A172 (cell line): ENCODE measurements at places on chromosomes 1 and 21. TPM values are rescaled to one million over a fixed set of nuclear protein-coding genes. Genes with fewer than 3 reads are reported as not detected.

The KCNH1 gene
- total RNA-seq: 5.3 and 6.9 TPM in 2 replicates

The NCAM2 gene
- 1.4 and 4.8 TPM in 2 replicates for total RNA-seq

The CD5L gene
- not detected in 2 replicates for total RNA-seq

The LCE1B gene
- total RNA-seq: not detected in 2 replicates

The DYNLT4 gene
- 6.3 TPM in 1 of 2 replicates, not detected in the other for total RNA-seq

The S100A8 gene
- not detected in 2 replicates for total RNA-seq

The CA6 gene
- not detected in 2 replicates for total RNA-seq

The VSIG8 gene
- not detected in 2 replicates for total RNA-seq

The C1orf50 gene
- total RNA-seq: 3.1 and 6.1 TPM in 2 replicates

The CCDC185 gene
- total RNA-seq: not detected in 2 replicates

DNA sequence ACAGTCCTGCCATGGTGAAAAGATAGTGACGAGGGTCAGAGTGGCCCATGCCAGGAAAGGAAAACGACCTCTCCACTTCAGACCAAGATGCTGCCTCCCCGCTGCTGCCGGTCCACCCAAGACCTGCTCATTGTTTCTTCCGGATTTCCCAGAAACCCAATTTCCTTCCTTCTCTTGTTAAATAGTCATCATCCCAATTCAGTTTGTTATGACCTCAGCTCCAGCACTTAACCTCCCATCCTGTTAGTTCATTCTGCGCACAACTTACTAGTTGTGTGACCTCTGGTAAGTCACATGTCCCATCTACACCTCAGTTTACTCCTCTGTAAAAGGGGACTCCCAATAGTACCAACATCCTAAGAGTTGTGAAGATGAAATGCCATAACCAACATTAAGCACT is 29.9 kb upstream of the PPP1R15B start:
- DNase-seq: no peak

GRCh38 chr1:7248549-7249199 is 463.4 kb downstream of the CAMTA1 start:
- no peak for DNase-seq

GRCh38 chr1:106780806-106781569 is 275.5 kb upstream of the PRMT6 start:
- no peak for DNase-seq

GRCh38 chr1:67570486-67571143 is 114.4 kb upstream of the GADD45A start:
- DNase-seq: peak; percentile 98

DNA sequence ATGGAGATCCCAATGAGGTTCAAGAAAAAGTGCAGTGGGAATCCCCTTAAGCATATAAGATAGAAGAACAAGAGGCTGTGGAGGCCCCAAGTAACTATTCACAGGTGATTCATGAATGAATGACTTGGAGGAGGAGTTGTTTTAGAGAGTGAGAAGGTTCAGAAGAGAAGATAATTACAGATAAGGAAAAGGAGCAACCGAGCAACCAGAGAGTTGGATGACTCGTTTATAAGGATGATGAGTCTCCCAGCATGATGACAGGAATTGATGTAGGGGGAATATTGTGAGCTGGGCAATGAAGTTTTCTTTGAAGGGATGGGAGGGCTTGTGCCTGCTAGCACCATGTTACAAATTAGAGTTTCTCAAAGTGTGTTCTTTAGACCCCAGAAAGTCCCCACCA is 9.8 kb downstream of the C8A start:
- DNase-seq: no peak

DNA sequence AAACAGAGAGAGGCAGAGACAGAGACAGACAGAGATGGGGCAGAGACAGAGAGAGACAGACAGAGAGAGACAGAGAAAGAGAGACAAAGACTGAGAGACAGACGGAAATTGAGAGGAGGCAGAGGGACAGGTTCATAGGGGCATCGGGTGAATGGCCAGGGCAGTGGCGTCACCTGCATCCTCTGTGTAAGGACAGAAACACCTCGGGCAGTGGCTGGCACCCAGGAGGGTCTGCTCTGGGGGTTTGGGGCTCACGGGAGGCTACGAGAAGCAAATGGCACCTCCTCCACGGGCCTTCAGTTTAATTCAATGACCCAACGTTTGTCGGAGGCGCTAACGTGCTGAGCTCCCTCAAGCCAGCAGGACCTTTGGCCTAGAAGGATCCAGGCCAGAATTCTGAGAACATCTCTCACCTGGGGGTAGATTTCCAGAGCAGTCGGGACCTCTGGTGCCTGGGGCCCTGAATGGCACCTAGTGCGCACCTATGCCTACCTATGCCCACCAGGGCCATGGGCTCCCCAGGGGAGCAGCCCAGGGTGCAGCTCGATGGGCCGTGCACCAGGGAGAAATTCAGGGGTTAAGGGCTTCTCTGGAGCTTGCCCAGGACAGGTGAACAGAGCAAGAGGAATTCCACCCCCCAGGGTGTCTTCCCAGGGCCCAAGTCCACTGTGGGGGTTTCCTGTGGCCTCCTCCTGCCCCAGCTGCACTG is 20.6 kb upstream of the PTTG1IP start:
- no peak for DNase-seq

- DNase-seq: no peak
Measured at GRCh38 chr1:40381268-40382107, 8.0 kb downstream of the SMAP2 start.

GRCh38 chr1:205353612-205354011 is 3.1 kb downstream of the KLHDC8A start:
- DNase-seq: no peak
